ENCODE measurements at places on chromosomes 12 and 14. TPM values are rescaled to one million over a fixed set of nuclear protein-coding genes. Genes with fewer than 3 reads are reported as not detected.

The ATXN2 gene
- 15.5 TPM for polyA plus RNA-seq

DNA sequence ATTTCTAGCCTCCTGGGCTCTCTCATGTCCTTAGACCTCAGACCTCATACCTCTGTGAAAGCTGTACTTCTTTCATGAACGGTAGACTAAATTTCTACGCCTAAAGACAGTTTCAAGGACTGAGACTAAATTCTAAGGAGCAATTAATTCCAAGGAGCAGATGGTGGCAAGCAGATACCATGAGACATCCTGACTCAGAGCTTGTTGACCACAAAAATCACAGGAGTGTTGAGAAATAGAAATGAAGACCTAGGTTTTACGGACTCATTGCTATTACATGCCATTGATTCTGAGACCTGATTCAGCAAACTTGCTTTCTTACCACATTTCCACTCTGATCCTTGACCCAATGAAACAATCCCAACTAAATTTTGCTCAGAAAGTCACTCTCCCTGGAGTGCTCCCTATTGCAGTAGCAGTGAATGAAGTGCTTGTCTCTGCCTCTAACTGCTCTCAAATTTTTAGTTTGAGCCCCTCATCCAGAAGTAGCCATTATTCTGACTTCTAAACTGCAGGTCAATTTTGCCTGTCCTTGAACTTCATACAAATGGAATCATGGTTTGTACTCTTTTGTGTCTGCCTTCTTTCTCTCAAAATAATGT is 52.0 kb downstream of the PEX5 start:
- no peaks in the 10 kb centered on the region for H3K4me1 ChIP-seq
- no peaks in the 10 kb centered on the region for H3K36me3 ChIP-seq
- no peaks in the 10 kb centered on the region for H3K27me3 ChIP-seq
- H3K27ac ChIP-seq = no peak overlapping the region

DNA sequence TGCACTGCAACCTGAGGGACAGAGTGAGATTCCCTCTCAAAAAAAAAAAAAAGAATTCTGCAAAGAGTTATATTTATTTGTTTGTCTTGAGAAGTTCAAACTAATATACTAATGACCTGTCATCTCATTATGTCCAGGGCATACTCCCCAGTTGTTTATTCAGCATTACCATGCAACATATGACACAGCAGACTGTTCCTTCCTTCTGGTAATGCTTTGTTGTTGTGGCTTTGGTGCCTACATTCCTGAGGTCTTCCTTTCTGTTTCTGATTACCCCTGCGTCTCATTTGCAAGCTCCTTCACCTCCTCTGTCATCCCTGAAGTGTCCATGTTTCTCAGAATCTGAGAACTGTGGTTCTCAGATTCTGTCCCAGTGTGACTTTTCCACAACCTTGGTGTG is 55.3 kb downstream of the DERA start:
- DNase-seq = no peak
- no peak overlapping the region for H3K4me3 ChIP-seq
- H3K4me1 ChIP-seq = no peaks in the 10 kb centered on the region
- H3K27ac ChIP-seq = no peak overlapping the region

- peaks cover 25% of the 10 kb centered on the region for H3K4me1 ChIP-seq
- no peaks in the 10 kb centered on the region for H3K27me3 ChIP-seq
- DNase-seq = no peak
- H3K4me3 ChIP-seq = no peak overlapping the region
These were observed 6.0 kb downstream of the STAT6 start for GRCh38 chr12:57105011-57105753.

- no peaks in the 10 kb centered on the region for H3K4me1 ChIP-seq
- no peaks in the 10 kb centered on the region for H3K27me3 ChIP-seq
- H3K36me3 ChIP-seq = no peaks in the 10 kb centered on the region
- no peak overlapping the region for H3K27ac ChIP-seq
- H3K4me3 ChIP-seq = no peak overlapping the region
These were observed 71.9 kb downstream of the NTF3 start for GRCh38 chr12:5503774-5504173.

DNA sequence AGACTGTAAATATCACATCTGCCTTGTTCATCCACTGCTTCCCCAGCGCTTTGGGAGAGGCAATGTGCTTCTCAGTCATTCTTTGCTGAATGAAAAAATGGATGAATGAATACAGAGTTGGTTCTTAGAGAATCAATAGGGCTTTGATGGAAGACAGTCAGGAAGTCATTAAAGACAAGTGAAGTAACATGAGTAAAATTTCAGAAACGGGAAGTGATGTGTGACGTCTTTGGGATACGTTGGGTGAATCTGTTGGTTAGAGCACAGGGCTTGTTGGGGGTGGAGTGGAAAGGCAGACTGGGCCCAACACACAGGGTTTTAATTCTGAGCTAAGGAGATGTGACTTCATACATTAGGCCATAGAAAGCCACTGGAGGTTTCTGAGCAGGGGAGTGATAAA is 39.0 kb upstream of the NRXN3 start:
- DNase-seq = no peak
- H3K27ac ChIP-seq = no peak overlapping the region
- no peaks in the 10 kb centered on the region for H3K27me3 ChIP-seq
- H3K4me1 ChIP-seq = no peaks in the 10 kb centered on the region
- no peaks in the 10 kb centered on the region for H3K36me3 ChIP-seq
- no peak overlapping the region for H3K4me3 ChIP-seq

- DNase-seq = no peak
- H3K4me1 ChIP-seq = peaks cover under 1% of the 10 kb centered on the region
- H3K4me3 ChIP-seq = no peak overlapping the region
- H3K27me3 ChIP-seq = no peaks in the 10 kb centered on the region
- H3K36me3 ChIP-seq = peaks cover 11% of the 10 kb centered on the region
These were observed 26.2 kb downstream of the ATF1 start for GRCh38 chr12:50790081-50790480.

All from CD4-positive, CD25-positive, alpha-beta regulatory T cell (primary cell).